ENCODE measurements at places on chromosomes 1 and 21.

DNA sequence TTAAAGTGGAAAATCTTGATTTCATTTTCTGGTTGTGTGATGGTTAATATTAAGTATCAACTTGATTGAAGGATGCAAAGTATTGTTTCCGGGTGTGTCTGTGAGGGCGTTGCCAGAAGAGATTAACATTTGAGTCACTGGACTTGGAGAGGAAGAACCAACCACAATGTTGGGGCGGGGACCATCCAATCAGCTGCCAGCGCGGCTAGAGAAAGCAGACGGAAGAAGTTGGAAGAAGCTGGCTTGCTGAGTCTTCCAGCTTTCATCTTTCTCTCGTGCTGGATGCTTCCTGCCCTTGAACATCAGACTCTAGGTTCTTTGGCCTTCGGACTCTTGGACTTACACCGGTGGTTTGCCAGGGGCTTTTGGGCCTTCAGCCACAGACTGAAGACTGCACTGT is 832.6 kb upstream of the TMPRSS15 start:
- no peak for DNase-seq

DNA sequence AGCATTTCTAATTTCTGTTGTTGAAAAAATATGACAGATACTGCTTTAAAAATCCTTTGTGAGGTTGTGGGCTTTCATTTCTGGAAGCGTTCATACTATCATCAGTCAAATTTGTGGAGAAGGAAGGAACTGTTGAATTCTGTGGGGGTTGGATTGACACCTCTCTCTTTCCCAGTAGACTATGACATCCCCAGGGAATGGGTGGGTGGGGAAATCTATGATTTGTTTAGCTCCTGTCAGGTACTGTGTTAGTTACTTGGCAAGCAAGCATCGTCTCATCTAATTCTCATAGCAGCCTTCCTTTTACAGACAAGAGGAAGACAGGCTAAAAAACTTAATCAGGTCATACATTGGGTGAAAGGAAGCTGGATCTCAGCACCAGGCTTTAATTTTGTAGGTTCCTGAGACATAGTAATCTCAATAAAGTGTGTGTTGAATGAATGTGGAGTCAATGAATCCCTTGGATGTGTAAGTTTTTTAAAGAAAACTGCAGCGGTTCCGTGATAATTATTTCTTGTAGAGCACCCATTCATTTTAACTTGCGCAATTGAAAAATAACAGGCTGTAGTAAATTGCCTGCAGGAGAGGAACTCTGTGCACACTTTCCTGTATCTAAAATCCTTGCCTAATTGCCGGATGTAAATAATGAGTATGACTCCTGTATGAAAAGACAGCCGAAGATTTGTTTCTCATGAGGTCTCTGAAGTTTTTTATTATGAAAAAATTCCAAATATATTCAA is 60.6 kb downstream of the MYOM3 start:
- no peak for DNase-seq

GRCh38 chr1:60044881-60045280 is 28.7 kb downstream of the C1orf87 start:
- no peak for DNase-seq

- no peak for DNase-seq
Observed at GRCh38 chr1:168686666-168687065, 42.3 kb downstream of the DPT start.
